GM03348 (cell line): ENCODE measurements at places on chromosomes 11 and 22.

DNA sequence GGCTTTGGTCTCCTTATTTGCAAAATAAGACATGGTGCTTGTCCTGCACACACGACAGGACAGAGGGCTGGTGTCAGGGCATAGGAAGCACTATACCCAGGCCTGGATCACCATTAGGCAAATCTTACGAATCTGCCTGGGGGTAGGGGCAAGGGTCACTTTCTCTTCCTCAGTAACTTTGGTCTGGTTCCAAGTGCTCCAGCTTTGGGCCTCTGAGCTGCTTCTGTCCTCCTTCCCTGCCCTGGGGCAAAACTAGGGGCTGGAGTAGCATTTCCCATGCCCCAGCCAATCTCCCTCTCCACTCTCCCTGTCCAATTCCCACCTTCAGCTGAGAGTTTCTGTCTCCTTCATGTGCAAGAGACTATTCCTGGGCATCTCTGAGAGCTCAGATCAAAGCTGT is 123.7 kb upstream of the NECTIN1 start:
- DNase-seq = no peak

DNA sequence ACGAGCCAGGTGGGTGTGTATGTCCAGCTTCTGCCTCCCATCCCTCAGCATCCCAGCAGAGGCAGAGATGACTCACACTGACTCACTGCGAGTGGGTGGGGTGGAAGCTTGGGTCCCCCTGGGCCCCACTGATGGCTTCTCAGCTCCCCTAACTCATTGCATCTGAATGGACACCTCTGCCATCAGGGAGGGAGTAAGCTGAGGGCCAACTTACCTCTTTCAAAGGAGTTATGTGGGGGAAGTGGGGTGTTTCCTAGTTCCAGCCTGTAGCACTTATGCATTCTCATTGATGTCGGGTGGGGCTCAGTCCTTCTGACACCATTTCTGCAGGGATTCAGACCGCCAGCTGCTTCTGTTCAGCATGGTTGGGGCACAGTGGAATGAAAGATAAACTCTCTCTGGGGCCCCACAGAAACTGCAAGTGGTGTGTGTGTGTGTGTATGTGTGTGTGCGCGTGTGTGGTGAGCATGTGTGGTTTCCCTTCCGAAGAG is 1425.8 kb downstream of the TBC1D22A start:
- no peak for DNase-seq

- DNase-seq = no peak
Measured at GRCh38 chr22:42797011-42797410, 60.1 kb downstream of the ARFGAP3 start.

DNA sequence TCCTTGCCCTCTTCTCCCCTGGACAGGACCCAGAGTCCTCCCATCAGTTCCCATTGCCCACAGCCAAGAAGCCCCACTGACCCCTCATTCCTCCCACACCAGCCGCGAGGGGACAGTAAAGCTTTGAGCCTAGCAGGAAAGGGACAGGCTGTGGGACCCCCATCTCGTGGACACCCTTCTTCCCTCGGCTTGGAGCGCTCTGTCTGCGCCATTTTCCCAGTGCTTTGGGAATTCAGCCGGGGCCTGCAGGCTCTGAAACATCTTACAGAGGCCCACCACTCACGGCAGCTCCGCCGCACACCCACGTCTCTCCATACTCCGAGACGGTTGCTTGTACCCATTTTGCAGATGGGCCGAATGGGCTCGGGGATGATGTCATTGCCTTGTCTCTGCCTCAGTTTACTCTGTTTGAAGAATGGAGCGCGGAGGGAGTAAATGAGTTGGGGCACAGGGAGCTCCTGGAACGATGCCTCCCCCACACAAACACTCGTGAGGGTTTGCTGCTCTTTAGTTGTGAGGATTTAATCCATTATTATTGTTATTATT is 447.7 kb downstream of the TBC1D22A start:
- no peak for DNase-seq

- DNase-seq = peak; percentile 53
Measured at GRCh38 chr22:44497218-44497904, 672 bp downstream of the RTL6 start.

- DNase-seq = no peak
Measured at GRCh38 chr11:9571763-9572115, 1.7 kb upstream of the WEE1 start.

- DNase-seq = no peak
Measured at GRCh38 chr11:12013781-12014180, 5.4 kb upstream of the DKK3 start.

DNA sequence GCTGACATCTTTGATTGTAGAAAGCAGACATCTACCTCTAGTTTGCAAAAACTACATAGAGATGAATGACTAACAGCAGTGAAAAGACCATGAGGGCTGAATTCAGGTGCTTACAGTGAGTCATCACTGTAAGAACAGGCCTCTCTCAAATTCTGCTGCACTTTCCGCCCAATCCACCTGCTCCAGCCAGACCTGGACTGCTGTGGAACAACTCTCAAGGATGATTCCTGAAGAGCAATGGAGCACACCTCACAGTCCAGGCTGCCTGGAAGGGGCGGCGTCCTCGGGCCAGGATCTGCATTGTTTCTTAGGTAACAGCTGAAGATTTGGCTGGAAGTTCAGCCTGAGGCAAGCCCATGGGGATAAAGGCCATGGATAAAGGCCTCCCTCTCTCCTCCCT is 15.1 kb downstream of the APOL2 start:
- no peak for DNase-seq

DNA sequence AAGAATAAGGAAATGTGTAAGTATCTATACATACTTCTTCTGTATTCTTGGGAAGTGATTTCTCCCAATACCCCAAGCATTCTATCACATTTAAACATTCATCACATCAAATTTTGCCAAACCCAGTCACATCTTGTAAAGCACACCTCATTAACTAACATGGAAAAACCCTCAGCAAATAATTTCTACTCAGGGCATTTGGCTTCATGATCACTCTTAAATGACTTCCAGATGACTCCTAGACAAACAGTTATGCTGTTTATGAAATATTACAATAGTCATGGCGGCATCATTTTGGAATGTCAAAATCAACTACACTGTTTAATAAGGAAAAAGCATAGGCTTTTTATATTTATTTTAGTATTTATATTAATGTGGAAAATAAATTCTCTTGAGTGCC is 47.3 kb upstream of the CCDC34 start:
- peak; percentile 35 for DNase-seq

DNA sequence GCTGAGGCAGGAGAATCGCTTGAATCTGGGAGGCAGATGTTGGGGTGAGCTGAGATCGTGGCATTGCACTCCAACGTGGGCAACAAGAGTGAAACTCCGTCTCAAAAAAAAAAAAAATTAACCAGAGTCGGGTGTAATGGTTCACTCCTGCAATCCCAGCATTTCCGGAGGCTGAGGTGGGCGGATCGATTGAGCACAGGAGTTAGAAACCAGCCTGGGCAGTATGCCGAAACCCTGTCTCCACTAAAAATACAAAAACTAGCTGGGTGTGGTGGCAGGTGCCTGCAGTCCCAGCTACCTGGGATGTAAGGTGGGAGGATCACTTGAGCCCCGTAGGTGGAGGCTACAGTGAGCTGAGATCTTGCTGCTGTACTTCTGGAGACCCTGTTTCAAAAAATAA is 1.5 kb downstream of the RANGAP1 start:
- no peak for DNase-seq

- DNase-seq = no peak
Measured at GRCh38 chr22:47197773-47198500, 435.5 kb downstream of the TBC1D22A start.

DNA sequence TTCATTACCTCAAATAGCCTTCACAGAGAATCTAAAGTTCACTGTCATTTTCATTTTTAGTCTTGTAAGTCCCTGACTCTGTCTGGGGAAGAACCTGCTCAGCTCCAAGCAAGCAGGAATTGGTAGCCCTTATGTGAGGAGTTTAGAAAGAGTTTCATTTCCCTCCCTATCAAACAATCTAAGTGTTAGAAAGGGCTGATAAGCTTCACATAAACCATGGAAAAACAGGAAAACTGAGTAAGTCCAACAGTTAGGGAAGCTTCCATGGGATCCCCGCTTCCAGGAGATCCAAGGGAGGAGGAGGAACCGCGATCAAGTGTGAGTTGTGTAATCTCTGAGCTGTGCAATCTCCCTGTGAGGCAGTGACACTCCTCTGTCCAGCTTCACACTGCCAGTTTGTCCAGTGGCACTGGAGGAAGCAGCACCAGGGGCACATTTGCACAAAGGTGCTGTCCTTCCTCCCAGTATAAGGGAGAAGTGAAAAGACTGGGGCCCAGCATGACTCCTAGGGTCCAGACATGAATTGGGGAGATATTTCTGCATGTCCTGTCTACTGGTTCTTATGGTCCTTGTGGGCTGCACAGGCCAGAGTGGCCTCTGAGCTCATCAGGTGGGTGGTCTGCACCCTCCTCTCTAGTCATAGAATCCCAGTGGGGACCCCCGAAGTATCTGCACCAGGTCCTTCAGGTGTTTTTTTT is 4.3 kb downstream of the PRAME start:
- no peak for DNase-seq

- no peak for DNase-seq
Measured at GRCh38 chr11:117279711-117280376, 11.3 kb upstream of the BACE1-AS start.

DNA sequence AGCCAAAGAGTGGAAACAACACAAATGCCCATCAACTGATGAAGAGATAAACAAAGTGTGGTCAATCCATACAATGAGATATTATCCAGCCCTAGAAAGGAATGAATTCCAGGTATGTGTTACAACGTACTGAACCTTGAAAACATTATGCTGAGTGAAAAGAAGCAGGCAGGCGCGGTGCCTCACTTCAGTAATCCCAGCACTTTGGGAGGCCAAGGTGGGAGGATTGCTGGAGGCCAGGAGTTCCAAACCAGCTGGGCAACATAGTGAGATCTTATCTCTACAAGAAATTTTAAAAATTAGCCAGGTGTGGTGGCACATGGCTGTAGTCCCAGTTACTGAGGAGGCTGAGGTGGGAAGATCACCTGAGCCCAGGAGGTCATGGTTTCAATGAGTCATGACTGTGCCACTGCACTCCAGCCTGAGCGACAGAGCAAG is 24.6 kb upstream of the TESMIN start:
- no peak for DNase-seq

DNA sequence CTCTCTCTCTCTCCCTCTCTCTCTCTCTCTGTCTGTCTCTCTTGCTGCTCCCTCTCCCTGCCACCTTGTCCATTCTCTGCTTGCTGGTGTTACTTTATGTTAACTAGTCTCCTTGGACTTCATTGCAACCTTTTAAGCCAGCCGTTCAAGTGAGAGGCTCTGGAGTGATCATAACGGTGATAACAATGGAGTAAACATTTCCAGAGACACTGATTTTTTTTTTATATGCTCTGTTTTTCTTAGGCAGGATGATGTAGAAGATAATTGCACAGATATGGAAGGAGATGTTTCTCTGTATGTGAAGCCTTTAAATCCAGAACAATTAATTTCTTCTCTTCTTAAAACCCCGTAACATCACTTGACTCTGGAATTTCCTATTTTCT is 287.7 kb downstream of the TMEM135 start:
- DNase-seq = no peak

GRCh38 chr11:11207428-11207827 is 145.6 kb downstream of the CSNK2A3 start:
- no peak for DNase-seq

DNA sequence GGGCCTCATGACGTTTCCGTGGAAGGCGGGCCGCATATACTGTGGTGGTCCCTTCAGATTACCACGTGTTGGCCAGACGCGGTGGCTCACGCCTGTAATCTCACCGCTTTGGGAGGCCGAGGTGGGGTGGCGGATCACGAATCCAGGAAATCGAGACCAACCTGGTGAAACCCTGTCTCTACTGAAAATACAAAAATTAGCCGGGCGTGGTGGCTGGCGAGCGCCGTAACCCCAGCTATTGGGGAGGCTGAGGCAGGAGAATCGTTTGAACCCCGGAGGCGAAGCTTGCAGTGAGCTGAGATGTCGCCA is 853 bp upstream of the DENND6B start:
- DNase-seq = no peak

- no peak for DNase-seq
Measured at GRCh38 chr11:15607361-15608036, 492.8 kb downstream of the INSC start.

GRCh38 chr11:121967131-121967704 is 148.8 kb downstream of the BLID start:
- no peak for DNase-seq

- DNase-seq = no peak
Measured at GRCh38 chr11:71470946-71471345, 17.9 kb downstream of the NADSYN1 start.

DNA sequence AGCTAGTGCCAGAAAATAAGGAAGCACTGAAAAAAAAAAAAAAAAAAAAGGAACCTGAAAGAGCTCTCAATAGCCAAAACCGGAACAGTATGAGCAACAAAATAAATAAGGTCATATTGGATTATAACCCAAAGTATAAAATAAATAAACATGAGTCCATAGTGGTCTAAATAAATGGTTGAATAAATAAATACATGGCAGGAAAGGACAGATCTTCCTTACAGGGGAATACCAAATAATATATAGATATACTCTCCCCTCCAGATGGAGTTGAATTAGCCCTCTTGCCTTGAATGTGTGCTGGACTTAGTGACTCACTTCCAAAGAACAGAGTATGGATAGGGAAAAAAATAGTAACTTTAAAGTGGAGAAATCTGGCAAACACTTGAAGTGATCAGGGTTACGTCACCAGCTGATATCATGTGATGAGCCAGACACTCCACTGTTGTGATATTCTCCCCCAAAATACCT is 14.3 kb upstream of the ARRB1 start:
- DNase-seq = peak; percentile 39

DNA sequence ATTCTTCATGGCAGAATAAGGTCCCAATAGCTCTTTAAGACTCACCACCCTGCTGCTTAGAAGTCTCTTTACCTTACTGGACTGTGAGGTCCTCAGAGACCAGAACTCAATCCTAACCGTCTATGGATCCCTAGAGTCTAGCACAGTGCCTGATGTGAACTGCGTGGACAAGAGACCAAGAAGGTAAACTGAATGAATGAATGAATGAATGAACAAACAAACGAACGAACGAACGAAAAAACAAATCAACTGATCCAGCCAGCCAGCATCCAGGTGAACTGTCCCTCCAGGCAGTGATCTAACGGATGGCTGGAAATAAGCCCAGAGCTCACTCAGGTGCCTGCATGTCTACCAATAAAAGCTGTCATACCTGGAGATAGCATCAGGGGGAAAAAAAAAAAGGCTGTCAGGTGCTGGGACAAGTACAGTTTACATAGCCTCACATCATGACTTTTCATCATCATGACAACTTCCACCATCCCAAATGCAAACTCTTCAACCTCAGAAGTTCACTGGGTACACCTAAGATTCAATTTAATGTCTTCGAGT is 59.8 kb downstream of the PACSIN2 start:
- no peak for DNase-seq

GRCh38 chr11:61851113-61851899 is 23.2 kb downstream of the FADS2 start:
- DNase-seq = no peak

- DNase-seq = no peak
Measured at GRCh38 chr11:36487619-36488018, 22.5 kb downstream of the TRAF6 start.

DNA sequence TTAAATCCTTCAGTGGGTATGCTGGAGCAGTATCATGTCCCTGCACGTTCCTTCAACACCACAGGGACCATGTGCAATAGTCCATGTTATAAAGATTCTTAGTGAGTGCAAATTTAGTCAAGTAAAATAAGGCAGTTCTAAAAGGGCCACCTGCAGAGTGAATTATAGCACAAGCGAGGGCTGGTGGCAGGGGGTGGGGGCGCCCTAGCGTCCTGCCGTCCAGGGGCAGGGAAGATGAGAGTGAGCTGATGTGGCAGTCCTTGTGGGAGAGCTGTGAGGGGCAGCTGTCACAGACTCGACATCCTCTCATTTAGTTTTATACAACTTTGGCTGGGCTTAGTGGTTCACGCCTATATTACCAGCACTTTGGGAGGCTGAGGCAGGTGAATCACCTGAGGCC is 29.1 kb downstream of the FAM118A start:
- DNase-seq = no peak
